ENCODE measurements at places on chromosomes 11 and 22.

- DNase-seq = no peak
These were observed 227.8 kb downstream of the DCDC1 start for GRCh38 chr11:31141789-31142188.

DNA sequence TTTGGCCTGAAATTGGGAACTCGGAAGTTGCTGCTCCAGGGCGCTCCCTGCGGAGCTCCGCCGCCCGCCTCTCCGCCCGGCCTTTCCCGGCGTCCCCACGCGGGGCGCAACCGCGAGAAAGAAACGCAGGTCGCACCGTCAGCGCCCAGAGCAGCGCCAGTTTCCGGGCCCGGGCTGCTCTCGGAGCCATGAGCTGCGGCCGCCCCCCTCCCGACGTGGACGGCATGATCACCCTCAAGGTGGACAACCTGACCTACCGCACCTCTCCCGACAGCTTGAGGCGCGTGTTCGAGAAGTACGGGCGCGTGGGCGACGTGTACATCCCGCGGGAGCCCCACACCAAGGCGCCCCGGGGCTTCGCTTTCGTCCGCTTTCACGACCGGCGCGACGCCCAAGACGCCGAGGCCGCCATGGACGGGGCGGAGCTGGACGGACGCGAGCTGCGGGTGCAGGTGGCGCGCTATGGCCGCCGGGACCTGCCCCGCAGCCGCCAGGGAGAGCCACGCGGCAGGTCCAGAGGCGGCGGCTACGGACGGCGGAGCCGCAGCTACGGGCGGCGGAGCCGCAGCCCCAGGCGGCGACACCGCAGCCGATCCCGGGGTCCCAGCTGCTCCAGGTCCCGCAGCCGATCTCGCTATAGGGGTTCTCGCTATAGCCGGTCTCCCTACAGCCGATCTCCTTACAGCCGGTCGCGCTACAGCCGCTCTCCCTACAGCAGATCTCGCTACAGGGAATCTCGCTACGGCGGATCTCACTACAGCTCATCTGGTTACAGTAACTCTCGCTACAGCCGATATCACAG, 521 bp downstream of the SRSF8 start:
- DNase-seq = peak; percentile 54

GRCh38 chr11:59259867-59260475, 47.2 kb upstream of the MPEG1 start:
- no peak for DNase-seq

- peak; percentile 76 for DNase-seq
These were observed 5.5 kb downstream of the CATSPER1 start for GRCh38 chr11:66020618-66021357.

DNA sequence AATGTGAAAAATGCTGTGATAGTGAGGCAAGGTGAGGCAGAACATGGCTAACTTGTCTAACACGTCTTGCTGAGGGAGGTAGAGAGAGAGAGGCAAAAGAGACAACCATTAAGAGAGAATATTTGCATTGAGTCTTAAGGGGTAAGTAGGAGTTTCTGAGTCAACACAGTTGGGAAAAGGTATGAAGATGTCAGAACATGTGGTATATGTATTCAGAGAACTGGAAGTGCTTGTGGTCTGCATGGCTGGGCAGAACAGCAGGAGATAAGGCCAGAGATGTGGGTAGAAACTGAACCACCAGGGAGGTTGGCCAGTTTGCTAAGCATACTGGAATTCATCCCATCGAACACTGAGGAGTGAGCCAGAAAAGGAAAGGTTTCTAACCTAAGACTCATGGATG, 25.0 kb upstream of the SLC5A1 start:
- DNase-seq = peak; percentile 61

GRCh38 chr11:127844876-127845275, 742.5 kb downstream of the ETS1 start:
- no peak for DNase-seq

DNA sequence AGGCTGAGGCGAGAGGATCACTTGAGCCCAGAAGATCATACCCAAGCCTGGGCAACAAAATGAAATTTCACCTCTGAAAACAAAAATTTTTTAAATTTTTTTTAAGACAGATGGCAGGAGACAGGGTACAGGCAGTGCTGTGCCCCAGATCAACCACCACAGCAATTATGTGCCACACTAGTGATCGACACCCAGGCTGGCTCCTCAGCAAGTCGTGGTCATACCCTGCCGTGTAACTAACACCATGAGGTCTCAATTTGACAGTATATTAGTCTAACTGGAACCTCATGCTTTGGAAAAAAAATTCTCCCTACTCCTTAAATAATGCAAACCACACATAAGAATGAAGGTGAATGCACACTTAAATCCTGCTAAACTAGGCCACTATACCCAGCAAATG, 8.3 kb downstream of the SF3A1 start:
- no peak for DNase-seq

DNA sequence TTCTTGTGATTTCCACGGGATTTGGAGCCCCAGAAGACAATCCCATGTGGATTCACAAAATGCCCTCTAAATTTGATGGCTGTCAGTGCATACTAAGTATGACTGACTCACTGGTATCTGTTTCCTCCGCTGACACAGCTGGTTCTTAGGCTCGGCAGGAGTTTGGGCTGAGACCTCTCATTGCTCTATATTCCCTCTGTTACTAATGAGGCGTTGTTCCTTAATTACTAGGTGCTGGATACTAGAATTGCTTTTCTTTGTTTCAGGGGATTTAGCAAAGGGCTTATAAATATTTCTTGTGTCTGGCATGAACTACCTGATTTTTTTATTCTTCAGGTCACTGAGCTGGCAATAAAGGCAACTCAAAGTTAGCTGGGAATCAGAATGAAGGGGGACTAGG, 53.2 kb upstream of the EHF start:
- no peak for DNase-seq

GRCh38 chr22:31275576-31275975, 16.7 kb downstream of the PIK3IP1 start:
- no peak for DNase-seq

DNA sequence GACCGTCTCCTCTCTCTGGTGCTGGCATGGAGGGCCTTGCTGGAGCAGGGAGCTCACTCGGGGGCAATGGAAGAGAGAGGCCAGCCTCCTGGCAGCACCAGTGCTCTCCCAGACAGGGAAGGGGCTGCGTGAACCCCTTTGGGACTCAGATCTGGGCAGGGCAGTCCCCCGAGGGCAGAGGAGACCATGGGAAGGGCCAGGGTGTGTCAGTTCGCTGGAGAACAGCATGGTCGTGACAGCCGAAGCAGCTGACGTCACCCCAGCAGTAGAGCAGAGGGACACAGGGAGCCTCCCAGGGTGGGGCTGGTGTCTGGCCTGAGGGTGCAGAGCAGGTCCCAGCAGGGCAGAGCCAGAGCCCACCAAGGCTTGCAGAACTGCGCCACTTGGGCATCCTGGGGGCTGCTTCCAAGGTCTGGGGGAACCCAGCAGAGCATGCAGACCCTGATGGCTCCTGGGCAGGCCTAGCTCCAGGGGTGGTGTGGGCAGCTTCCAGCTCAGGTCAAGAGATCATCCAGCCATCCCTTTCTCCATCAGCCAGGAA, 71.0 kb upstream of the KCNQ1OT1 start:
- no peak for DNase-seq

DNA sequence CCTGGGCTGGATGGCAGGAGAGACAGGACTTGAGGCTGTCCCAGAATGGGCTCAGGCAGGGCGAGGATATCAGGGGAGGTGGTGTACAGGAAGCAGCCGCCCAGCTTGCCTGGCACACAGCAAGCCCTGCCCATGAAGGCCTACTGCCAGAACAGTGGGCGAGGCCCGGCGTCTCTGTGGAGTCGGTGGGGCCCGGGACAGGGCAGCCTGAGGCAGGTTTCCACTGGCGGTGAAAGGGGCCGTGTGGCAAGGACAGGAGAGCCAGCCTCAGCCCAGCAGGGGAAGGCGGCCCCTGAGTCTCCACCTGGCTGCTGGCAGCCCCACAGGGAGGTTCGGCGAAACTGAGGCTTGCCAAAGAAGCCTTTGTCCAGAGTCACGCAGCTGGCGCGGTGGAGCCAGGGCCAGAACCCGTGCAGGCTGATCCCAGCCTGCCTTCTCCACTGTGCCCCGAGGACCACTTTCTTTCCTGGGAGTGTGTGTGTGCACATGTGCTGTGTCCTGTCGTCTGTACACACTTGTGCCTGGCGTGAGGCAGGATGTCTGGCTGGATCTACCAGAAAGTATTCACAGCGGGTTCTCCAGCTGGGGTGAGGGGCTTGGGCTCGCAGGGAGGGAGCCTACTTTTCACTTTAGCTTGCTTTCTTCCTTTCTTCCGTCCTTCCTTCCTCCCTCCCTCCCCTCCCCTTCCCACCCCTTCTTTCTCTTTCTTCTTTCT, 1.2 kb downstream of the TSPO start:
- DNase-seq = peak; percentile 8

DNA sequence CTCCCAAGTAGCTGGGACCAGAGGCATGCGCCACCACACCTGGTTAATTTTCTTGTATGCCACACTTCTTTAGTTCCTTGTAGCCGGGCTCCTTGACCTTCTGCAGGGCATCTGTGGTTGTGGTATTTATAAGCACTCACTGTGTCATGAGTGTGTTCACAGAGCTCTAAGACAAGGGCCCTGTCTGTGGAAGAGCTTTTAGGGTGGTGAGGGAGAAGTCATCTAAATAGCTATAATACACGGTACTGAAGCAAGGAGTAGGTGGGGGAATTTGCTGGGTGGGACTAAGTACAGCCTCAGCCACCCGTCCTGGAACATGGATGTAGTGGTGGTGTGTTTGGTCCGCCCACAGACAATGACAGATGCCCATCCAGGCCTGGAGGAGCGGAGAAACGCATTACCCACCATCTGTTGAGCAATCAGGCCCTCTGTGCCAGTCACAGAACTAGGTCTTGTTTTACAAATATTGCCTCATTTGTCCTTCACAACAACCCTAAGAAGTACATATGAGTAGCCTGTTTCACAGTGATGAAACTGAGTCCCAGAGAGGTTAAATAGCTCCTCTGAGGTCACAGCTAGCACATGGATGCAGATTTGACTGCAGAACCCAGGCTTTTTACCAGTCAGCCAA, 10.1 kb downstream of the ACO2 start:
- DNase-seq = peak; percentile 89

DNA sequence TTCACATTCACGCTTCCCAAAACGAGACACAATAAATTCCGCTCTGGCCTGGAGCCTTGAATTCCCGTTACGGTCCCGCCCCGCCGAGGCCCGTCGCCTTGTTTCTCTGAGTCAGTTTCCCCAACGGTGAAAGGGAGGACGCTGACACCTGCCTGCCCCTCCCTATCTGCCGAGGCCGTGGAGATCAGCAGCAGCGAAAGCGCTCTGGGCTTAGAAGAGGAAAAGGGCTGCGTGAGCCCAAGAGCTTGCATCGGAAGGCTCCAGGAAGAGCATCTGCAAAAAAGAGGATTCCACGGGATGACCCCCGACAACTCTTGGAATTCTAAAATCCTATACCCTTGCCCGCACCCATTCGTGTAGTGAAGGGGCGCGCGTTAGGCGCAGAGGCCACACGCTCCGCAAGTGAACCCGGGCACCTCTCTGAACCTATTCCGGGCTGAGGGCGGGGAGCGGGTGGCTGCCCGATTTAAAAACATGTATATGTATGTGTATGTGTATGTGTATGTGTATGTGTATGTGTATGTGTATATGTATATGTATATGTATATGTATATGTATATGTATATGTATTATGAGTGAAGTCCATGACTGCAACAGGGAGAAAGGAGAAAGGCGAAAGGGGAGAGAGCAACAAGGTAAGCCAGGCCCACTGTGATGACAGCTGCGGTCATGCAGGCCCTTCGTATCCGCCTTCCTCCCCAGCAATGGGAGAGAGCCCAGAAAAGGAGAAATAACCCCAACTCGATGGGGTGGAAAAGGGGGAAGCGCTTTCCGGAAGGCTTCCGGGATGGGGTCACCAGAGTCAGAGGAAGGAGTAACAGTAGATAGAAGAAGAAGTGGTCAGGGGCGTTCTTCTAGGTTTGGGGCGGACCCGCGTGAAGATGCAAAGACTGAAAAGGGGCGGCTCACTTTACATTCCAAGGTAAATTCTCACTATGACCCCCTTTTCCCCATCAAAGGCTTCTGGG, 948 bp upstream of the MRTFA start:
- DNase-seq = peak; percentile 92

DNA sequence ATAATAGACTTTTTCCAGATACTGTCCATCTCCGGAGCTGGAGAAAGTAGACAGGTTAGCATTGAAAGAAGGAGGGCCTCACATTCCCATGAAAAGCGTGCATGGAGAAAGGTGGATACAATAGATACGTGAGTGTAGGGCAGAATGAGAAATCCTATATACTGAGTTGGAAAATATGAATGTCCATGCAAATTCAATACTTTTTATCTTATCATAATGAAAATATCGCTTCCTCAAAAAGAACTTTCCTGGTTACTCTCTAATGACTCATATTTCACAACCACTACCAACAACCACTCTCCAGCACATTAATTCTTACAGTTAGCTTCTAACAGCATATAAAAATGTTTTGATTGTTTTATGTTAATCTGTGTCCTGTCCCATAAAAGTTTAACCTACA, 22.0 kb upstream of the MS4A6A start:
- DNase-seq = peak; percentile 84
